ENCODE measurements at places on chromosomes 12 and 14. TPM values are rescaled to one million over a fixed set of nuclear protein-coding genes. Genes with fewer than 3 reads are reported as not detected.

DNA sequence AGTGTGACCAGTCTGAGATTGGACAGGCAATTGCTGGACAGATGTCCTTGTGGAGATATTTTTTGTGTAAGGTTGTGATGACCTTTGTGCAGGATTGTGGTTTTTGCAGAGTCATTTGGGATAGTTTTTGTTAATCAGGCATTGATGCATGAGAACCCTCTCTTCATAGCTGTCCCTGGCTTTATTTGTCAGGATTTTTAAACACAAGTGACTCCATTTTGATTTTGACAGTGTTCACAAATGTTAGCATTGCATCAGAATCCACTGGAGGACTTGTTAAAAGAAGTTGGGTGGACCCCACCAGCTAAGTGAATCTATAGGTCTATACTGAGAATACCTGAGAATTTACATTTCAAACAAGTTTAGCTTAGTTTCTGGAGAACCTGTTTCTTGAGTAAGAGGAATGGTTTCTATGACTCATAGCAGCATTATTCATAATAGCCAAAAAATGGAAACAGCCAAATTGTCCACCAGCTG lies 11.8 kb downstream of the FNTB start:
- DNase-seq, result no peak

GRCh38 chr12:29743077-29743476 lies 40.7 kb downstream of the TMTC1 start:
- no peak for DNase-seq

Gene SPIC
- total RNA-seq, result not detected

DNA sequence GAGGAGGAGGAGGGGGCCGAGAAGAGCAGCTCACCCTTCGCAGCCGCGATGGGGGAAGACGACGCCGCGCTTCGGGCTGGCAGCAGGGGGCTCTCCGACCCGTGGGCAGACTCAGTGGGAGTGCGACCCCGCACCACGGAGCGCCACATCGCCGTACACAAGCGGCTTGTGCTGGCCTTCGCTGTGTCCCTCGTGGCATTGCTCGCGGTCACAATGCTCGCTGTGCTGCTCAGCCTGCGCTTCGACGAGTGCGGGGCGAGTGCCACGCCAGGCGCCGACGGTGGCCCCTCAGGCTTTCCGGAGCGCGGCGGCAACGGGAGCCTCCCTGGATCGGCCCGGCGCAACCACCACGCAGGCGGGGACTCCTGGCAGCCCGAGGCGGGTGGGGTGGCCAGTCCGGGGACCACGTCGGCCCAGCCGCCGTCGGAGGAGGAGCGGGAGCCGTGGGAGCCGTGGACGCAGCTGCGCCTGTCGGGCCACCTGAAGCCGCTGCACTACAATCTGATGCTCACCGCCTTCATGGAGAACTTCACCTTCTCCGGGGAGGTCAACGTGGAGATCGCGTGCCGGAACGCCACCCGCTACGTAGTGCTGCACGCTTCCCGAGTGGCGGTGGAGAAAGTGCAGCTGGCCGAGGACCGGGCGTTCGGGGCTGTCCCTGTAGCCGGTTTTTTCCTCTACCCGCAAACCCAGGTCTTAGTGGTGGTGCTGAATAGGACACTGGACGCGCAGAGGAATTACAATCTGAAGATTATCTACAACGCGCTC lies 745 bp downstream of the TRHDE start:
- peak; percentile 24 for DNase-seq

Gene PPP1CC
- 101 TPM for total RNA-seq

DNA sequence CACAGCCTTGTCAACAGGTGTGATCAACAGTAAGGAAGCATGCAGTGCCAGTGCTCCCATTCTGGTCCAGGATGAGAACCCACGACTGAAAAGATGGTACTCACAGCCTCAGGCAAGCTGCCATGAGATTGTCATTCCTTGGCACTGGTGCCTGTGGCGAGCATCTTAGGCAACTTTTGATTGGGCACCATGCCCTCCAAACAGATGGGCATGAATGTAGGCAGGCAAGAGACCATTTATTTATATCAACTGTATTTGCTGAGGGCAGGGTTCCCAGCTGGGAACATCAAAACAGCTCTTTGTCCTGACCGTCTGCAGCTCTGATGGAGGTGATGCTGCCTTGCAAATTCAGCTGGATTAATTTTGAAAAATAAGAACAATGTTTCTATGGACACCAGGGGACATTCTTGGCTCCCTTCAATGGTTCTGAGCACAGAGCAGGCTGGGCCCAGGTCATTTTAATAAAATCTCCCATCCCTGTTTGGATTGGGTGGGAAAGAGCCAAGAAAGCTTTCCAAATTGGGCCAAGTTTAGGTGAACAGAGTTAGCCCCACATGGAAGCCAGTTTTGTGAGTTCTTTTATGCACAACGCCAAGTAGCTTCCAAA lies 522.5 kb downstream of the RMST start:
- no peak for DNase-seq

- DNase-seq, result no peak
Observed at GRCh38 chr12:54593725-54594124, 5.3 kb upstream of the PPP1R1A start.

Gene LTBR
- total RNA-seq, result 180 TPM

DNA sequence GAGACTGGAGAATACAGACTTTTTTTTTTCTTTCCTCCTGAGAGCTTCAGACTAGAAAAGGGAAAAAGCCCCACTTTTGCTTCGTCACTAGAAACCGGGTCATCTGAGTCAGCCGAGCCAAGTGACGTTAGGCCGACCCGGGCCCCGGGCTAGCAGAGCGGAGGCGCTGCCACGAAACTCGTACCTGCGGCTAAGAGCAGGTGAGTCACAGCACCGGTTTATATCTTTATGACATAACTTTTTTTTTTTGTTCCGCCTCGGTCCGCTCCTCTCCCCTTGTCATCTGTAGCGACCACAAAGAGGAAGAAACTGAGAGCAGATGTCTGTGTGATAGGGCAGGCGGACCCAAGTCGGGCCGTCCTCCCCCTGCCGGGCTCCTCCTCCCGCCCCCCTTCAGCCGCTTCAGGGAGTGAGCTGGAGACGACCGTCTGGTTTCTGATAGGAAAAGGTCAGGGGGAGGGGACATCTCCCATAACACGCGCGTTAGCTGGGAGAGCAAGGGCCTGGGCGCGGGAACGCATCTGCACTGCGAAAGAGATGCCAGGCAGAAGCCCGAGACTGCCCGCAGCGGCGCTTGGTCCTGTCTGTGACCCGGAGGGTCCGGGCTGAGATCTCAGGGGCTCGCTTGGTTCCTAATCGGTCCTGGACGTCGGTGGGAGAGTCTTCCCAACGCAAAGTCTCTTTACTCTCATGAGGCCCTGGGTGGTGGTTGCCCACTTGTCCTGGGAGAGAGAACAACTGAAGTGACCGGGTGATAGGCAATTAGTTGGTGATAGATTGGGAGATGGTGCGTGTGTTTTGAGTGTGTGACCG lies 586 bp downstream of the TTC6 start:
- DNase-seq, result peak; percentile 42

Gene PRKCH
- total RNA-seq, result 28.5 TPM

GRCh38 chr12:119239040-119239439 lies 60.3 kb downstream of the HSPB8 start:
- DNase-seq, result no peak

Gene SERPINA12
- total RNA-seq, result not detected

Gene FAM186B
- total RNA-seq, result 0.32 TPM

Data from mucosa of gallbladder (tissue), 1 donor.